ENCODE measurements at places on chromosomes 1 and 21.

- no peak for DNase-seq
Measured at GRCh38 chr1:93699503-93700168, 18.0 kb upstream of the BCAR3 start.

GRCh38 chr1:26690576-26691031 lies 5.2 kb upstream of the ARID1A start:
- no peak for DNase-seq

DNA sequence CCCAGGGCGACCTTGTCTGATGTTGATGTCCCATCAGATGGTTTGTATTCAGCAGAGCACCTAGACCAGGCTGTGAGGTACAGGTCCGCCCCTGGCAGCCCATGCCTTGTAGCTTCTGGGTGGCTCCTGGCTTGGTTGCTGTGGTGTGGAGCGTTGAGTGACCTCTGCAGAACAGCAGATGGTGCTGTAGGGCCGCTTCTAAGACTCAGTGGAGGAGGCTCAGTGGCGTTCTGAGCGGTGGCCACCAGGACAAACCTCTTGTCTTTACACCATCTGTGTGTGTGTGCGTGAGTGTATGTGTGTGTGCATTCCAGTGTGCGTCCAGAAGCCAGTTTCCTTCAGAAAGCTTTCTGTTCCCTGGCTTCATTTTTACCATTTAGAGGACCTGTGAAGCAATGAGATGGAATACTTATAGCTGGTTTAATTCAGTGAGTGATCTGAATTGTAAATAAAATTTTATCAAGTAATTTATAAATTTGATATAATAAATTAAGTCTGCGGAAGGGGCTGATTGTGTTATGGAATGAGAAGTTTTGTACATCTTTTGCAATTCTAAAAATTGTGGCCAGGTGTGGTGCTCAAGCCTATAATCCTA lies 66.1 kb downstream of the ADARB1 start:
- peak; percentile 69 for DNase-seq

GRCh38 chr21:45910548-45911221 lies 70.9 kb upstream of the COL6A1 start:
- DNase-seq, result no peak

DNA sequence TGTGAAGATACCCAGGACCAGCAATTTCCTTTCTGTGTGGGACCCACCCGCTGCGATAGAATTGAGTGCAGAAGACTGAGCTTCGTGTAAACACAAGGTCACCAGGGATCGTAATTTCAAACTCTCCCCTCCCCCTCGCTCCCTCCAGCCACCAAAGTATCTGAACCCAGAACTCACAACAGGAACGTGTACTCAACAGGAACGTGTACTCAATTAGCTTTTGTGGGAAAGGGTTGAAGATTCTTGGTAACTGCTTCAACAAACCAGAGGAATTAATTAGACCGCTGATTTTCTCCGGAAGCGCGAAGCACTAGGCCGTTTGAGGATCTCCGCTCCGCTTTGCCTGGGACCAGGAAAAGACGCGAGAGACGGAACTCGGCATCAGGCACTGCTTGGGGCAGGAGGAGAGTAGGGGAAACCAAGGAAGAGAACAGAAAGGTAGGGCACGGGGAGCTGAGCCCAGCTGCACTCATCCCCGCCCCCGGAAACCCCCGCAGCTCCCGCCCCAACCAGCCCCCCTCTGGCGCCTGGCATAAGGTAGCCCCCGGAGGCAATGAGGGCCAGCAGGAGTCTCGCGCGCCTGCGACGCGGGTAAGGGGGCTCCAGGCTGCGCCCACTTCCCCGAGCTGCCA lies 453 bp downstream of the DRAM2 start:
- DNase-seq, result peak; percentile 71

GRCh38 chr1:25561421-25562100 lies 18.2 kb downstream of the LDLRAP1 start:
- DNase-seq, result no peak

DNA sequence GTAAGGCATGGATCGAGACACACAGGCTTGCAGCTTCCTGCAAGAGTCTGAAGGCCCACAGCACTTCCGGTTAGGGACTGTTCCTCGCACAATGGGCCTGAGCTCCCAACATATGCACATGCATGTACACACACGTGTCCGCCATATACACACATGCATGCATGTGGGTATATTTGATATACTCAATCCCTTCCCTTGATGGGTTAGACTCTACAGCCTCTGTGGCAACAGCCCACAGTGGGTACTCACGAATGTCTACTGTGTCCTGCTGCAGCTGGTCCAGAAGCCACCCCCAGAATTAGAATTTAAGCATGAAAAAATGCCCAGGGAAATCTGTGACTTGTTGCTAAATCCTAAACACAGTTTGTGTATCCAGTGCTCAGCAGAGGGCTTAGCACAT lies 9.9 kb downstream of the F3 start:
- DNase-seq, result no peak

DNA sequence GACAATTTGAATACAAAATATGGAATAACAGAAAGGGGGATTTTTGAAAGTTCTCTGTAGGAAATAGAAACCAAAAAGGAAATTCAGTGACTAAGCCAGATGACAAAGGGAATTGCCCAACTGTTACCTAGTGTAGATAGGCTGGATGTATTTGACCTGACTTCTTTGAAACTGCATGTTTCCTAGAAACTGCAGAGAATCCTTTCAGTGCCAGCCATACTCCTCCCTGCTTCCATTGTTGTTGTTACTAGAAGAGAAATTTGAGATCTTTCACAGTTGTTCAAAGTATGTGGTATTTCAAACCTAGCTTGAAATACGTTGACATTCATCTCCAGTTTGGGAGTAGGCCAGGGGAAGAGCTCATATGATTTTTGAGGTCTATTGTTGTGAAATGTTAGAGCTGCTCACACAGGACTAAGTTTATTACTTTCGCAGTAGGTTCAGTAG lies 1.8 kb upstream of the GBP5 start:
- DNase-seq, result no peak

- no peak for DNase-seq
Measured at GRCh38 chr1:237852342-237852741, 38.4 kb downstream of the ZP4 start.

GRCh38 chr1:22383526-22384294 lies 67.9 kb upstream of the ZBTB40 start:
- no peak for DNase-seq

GRCh38 chr1:12405325-12406210 lies 175.7 kb downstream of the VPS13D start:
- DNase-seq, result no peak

GRCh38 chr1:50251702-50252101 lies 143.0 kb downstream of the ELAVL4 start:
- DNase-seq, result no peak
